ENCODE measurements at places on chromosomes 13 and 19. TPM values are rescaled to one million over a fixed set of nuclear protein-coding genes. Genes with fewer than 3 reads are reported as not detected.

DNA sequence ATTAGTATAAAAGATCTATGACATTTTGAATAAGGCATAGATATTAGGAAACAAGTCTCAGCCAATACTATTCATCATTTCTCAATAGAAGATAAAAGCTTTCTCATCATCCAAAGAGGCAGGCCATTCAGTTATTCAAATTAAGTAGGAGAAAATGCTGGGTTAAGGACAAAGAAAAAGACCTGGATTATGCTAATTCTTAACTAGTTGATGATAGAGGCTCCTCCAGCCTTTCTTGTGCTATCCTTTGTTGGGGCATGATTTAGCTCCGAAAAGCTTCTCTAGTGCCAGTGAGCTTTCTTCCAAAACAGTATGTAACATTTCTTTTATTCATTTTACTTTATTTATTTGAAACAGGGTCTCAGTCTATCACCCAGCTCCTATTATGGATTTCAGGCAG lies 223.0 kb downstream of the DCLK1 start:
- no peak for DNase-seq
- no peak overlapping the region for H3K27ac ChIP-seq
- H3K36me3 ChIP-seq, result no peaks in the 10 kb centered on the region

- no peak overlapping the region for H3K4me3 ChIP-seq
- DNase-seq, result no peak
- no peaks in the 10 kb centered on the region for H3K27me3 ChIP-seq
Observed at GRCh38 chr19:45524575-45525129, 17.4 kb downstream of the VASP start.

- no peaks in the 10 kb centered on the region for H3K27me3 ChIP-seq
- no peak overlapping the region for H3K4me3 ChIP-seq
- H3K27ac ChIP-seq, result no peak overlapping the region
- no peaks in the 10 kb centered on the region for H3K36me3 ChIP-seq
- DNase-seq, result no peak
Observed at GRCh38 chr13:39463611-39464010, 139.4 kb downstream of the LHFPL6 start.

DNA sequence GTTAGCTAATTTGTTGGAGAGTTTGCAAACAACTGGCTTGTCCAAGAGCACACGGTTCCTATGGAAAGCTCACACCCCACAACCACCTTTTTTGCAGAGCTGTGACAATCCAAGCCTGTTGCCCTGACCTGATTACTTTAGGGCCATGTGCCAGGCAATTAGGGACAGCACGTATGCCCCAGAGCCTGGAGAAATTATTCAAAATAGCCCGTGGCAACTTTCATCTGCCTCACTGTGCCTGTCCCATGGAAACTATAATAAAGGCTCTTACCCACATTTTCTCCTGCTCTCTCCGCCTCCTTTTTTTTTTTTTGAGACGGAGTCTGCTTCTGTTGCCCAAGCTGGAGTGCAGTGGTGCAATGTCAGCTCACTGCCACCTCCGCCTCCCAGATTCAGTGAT lies 18.6 kb upstream of the FBN3 start:
- no peak overlapping the region for H3K27ac ChIP-seq
- no peaks in the 10 kb centered on the region for H3K36me3 ChIP-seq
- H3K4me1 ChIP-seq, result no peaks in the 10 kb centered on the region
- DNase-seq, result no peak
- H3K4me3 ChIP-seq, result no peak overlapping the region
- H3K27me3 ChIP-seq, result no peaks in the 10 kb centered on the region

The CRX gene
- not detected for total RNA-seq

- no peaks in the 10 kb centered on the region for H3K36me3 ChIP-seq
- DNase-seq, result no peak
- no peaks in the 10 kb centered on the region for H3K4me1 ChIP-seq
- no peak overlapping the region for H3K27ac ChIP-seq
- no peaks in the 10 kb centered on the region for H3K27me3 ChIP-seq
Observed at GRCh38 chr13:29109987-29110386, 289.8 kb downstream of the MTUS2 start.

The AMER2 gene
- total RNA-seq, result 0.57 TPM

DNA sequence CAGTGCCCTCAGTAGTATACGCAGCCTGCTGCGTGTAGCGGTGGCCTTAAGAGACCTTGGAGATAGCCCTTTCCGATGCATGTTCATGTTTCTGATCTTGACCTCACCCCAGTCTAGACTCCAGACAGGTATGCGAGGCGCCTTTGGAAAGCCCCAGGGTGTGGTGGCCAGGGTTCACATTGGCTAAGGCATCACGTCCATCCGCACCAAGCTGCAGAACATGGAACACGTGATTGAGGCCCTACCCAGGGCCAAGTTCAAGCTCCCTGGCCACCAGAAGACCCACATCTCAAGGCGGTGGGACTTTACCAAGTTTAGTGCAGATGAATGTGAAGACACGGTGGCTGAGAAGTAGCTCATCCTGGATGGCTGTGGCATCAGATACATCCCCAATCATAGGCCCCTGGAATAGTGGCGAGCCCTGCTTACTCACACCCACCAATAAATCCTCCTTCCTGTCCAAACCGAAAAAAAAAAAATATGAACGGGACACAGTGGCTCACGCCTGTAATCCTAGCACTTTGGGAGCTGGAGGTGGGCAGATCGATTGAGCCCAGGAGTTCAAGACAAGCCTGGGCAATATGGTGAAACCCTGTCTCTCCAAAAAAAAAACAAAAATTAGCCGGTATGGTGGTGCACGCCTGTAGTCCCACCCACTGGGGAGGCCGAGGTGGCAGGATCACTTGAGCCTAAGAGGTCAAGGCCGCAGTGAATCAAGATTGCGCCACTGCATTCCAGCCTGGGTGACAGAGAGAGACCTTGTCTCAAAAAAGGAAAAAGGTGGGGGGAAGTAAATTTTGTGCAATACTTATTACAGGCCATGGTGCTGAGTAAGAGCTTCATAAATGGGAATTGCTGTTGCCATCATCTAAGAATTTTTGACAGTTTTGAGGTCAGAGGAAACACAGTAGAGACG lies 12.4 kb upstream of the CBLC start:
- H3K27ac ChIP-seq, result no peak overlapping the region
- no peaks in the 10 kb centered on the region for H3K36me3 ChIP-seq
- H3K4me3 ChIP-seq, result no peak overlapping the region
- H3K27me3 ChIP-seq, result no peaks in the 10 kb centered on the region

GRCh38 chr13:61316647-61317046 lies 99.0 kb downstream of the PCDH20 start:
- no peaks in the 10 kb centered on the region for H3K27me3 ChIP-seq
- no peaks in the 10 kb centered on the region for H3K36me3 ChIP-seq
- no peak overlapping the region for H3K27ac ChIP-seq
- no peaks in the 10 kb centered on the region for H3K4me1 ChIP-seq
- no peak overlapping the region for H3K4me3 ChIP-seq
- DNase-seq, result no peak

The CACNG6 gene
- 1.2 TPM for total RNA-seq

GRCh38 chr13:66543780-66544179 lies 686.4 kb downstream of the PCDH9 start:
- H3K4me3 ChIP-seq, result no peak overlapping the region
- H3K4me1 ChIP-seq, result no peaks in the 10 kb centered on the region
- no peak for DNase-seq

The ZNF878 gene
- 9.5 TPM for total RNA-seq

The PALM gene
- total RNA-seq, result 16.5 TPM

The FSD1 gene
- 58.8 TPM for total RNA-seq

GRCh38 chr19:53357821-53358581 lies 7.5 kb upstream of the ZNF525 start:
- H3K27me3 ChIP-seq, result no peaks in the 10 kb centered on the region
- H3K4me3 ChIP-seq, result no peak overlapping the region

- no peak overlapping the region for H3K4me3 ChIP-seq
- H3K27me3 ChIP-seq, result no peaks in the 10 kb centered on the region
- H3K4me1 ChIP-seq, result peaks cover 2% of the 10 kb centered on the region
- DNase-seq, result no peak
- H3K27ac ChIP-seq, result no peak overlapping the region
- no peaks in the 10 kb centered on the region for H3K36me3 ChIP-seq
Observed at GRCh38 chr13:33274264-33274663, 11.3 kb downstream of the STARD13 start.

GRCh38 chr13:51495316-51495715 lies 42.5 kb upstream of the INTS6 start:
- H3K27ac ChIP-seq, result no peak overlapping the region
- H3K4me1 ChIP-seq, result no peaks in the 10 kb centered on the region
- DNase-seq, result no peak
- H3K27me3 ChIP-seq, result no peaks in the 10 kb centered on the region
- H3K4me3 ChIP-seq, result no peak overlapping the region
- no peaks in the 10 kb centered on the region for H3K36me3 ChIP-seq

DNA sequence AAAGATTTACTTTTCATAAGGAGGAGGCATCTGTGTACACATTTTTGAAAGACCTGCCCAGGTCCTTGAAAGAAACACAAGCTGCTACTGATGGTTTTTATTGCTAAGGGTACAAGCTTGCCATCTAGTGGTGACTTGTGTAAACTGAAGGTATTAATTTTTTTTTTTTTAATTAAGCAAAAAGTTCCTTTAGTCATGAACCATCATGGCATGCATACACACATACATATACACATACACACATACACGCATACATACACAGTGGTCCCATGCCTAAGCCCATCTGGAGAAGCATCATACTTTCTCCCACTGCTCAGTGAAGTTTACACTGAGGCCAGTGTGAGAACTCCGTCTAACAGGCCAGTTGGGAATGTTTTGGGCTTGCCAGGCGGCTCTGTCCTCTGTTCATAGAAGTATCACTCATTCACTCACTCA lies 312.5 kb downstream of the DCLK1 start:
- no peak for DNase-seq
- H3K4me1 ChIP-seq, result peaks cover 4% of the 10 kb centered on the region
- no peak overlapping the region for H3K4me3 ChIP-seq
- H3K36me3 ChIP-seq, result peaks cover 16% of the 10 kb centered on the region
- no peaks in the 10 kb centered on the region for H3K27me3 ChIP-seq

DNA sequence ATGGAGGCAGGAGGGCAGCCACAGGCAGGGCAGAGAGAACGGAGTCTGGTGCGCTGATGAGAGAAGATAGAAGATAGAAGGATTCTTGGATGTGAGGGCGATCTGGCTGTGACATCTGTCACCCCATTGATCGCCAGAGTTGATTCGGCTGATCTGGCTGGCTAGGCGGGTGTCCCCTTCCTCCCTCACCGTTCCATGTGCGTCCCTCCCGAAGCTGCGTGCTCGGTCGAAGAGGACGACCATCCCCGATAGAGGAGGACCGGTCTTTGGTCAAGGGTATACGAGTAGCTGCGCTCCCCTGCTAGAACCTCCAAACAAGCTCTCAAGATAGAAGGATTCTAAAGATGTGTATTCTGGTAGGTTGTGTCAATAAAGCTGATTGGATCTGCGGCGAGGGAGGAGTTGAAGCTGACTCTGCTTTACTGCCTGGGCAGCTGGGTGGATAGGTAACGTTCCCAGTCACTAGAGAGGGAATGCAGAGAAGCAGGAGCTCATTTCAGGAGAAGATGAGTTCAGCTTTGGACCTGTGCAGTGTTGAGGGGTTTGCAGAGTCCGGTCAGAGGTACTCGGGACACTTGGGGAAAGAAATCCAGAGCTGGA lies 5.1 kb downstream of the UBAC2 start:
- H3K4me3 ChIP-seq, result no peak overlapping the region
- no peak overlapping the region for H3K27ac ChIP-seq
- no peaks in the 10 kb centered on the region for H3K27me3 ChIP-seq
- H3K4me1 ChIP-seq, result peaks cover 6% of the 10 kb centered on the region

Data from H1 (cell line).